Smooth muscle cell of trachea (primary cell): ENCODE measurements at places on chromosomes 1 and 21. TPM values are rescaled to one million over a fixed set of nuclear protein-coding genes. Genes with fewer than 3 reads are reported as not detected.

AXDND1 gene
- total RNA-seq: 0.17 and 0.29 TPM in 2 replicates

NUP210L gene
- total RNA-seq: 0.15 and 0.17 TPM in 2 replicates

SIPA1L2 gene
- total RNA-seq: 1.3 and 2.2 TPM in 2 replicates

RHD gene
- total RNA-seq: not detected in 2 replicates

LCK gene
- not detected in 2 replicates for total RNA-seq

S100A12 gene
- not detected in 2 replicates for total RNA-seq

HMCN1 gene
- 7.4 and 10.9 TPM in 2 replicates for total RNA-seq

NFASC gene
- total RNA-seq: 19.1 and 49.0 TPM in 2 replicates

FBLIM1 gene
- 34.9 and 53.4 TPM in 2 replicates for total RNA-seq

FCGR1A gene
- not detected in 2 replicates for total RNA-seq

SCCPDH gene
- 51.4 and 61.4 TPM in 2 replicates for total RNA-seq

ASB17 gene
- total RNA-seq: not detected in 2 replicates

PADI2 gene
- under 0.01 and 0.15 TPM in 2 replicates for total RNA-seq

PKP1 gene
- under 0.01 TPM in 2 replicates for total RNA-seq

NBPF3 gene
- total RNA-seq: 20.8 and 29.3 TPM in 2 replicates

HSPA13 gene
- total RNA-seq: 31.8 and 50.8 TPM in 2 replicates

PRR9 gene
- total RNA-seq: not detected in 2 replicates

ORC1 gene
- total RNA-seq: 0.66 and 6.5 TPM in 2 replicates

ERO1B gene
- 1.6 and 2.5 TPM in 2 replicates for total RNA-seq

THEM4 gene
- total RNA-seq: 10.6 and 13.2 TPM in 2 replicates

STYXL2 gene
- not detected in 2 replicates for total RNA-seq

LYPD8 gene
- total RNA-seq: not detected in 2 replicates

OR6K3 gene
- under 0.01 TPM in 1 of 2 replicates, not detected in the other for total RNA-seq

AMY1A gene
- total RNA-seq: not detected in 2 replicates

CD1B gene
- total RNA-seq: not detected in 2 replicates

TMPRSS15 gene
- total RNA-seq: not detected in 2 replicates

CFAP141 gene
- not detected in 2 replicates for total RNA-seq

CENPF gene
- total RNA-seq: 3.8 and 82.8 TPM in 2 replicates

HIVEP3 gene
- total RNA-seq: 0.17 and 0.29 TPM in 2 replicates

PLA2G2D gene
- not detected in 2 replicates for total RNA-seq
